ENCODE measurements at places on chromosomes 5 and 9.

DNA sequence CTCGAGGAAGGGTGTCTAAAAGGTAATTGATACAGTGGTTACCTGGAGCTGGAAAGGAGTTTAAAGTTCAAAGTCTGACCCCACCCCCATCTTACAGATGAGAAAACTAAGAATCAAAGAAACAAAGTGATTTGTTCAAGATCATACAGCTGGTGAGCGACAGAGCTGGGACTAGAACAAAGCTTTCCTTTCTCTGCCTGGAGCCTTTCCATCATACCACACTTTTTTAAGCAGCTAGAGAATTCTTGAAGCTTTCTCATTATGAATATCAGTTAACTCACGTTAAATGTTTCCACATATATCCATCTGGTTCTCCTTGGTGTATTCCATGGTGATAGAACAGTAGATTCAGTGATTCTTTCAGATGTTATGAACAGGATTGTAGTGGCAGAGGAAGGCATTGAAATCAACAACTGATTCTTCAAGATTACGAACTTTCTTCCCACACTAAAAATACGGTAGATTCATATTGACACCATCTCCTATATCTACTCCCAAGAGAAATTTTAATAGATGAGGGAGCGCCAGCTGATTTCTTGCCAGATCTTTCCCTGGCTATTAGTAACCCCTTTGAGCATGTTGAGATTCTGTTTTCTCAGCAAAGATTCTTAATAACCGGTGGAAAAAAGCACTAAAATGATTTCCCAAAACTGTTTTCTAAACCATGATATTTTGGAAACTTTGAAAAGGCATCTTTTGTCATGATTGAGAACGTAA, 233.7 kb downstream of the ADAMTSL1 start:
- no peak for DNase-seq

DNA sequence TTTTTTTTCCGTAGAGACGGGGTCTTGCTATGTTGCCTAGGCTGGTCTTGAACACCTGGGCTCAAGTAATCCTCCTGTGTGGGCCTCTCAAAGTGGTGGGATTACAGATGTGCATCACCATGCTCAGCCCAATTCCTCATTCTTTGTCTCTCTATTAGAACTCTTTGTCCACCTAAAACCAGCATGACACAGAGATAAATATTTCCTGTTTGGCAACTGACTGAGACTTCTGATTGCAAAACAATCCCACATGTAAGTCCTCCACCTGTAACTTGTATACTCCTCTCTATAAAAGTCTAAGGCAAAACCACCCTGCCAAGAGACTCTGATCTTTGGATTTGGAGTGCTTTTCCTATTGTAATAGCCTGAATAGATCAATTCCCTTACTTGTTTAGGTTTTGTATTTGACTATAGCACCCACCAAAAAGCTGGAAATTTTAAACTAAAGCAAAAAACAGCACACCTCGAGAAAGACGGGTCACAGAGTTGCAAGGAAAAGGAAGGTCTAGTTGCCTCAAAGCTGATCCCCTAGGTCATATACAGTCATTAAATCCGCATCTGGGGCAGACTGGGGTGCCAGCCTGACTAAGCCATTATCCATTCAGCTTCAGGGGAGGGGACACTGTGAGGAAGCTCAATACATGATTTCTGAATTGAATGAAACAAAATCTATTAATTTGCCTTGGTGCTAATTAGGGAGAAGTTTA, 13.5 kb upstream of the KIF27 start:
- no peak for DNase-seq

DNA sequence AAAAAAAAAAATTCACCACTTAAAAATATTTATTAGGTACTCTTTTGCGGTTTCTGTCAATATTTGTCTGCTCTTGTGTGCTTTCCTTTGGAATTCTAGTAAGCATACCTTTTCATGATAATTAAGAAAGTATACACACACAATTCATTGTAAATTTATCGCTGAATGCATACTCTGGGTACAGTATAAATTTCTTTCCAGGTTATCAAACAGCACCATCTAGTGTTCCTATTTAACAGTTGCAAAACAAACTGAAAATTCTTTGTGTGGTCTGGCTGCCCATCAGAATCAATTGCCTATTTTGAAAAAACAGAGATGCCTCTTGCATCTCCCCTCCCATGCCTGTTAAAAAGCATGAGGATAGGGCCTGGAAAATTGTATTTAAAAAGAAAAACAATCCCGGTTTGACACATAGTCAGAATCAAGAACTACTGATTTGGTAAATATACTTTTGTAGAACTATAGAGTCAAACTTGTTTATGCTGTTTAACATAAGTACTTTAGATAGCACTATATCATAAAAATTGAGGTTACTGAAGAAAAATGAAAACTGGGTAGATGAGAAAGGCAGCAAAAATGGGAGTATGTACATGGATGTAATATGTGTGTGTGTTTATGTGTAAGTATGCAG, 16.2 kb downstream of the PGGT1B start:
- DNase-seq: no peak

DNA sequence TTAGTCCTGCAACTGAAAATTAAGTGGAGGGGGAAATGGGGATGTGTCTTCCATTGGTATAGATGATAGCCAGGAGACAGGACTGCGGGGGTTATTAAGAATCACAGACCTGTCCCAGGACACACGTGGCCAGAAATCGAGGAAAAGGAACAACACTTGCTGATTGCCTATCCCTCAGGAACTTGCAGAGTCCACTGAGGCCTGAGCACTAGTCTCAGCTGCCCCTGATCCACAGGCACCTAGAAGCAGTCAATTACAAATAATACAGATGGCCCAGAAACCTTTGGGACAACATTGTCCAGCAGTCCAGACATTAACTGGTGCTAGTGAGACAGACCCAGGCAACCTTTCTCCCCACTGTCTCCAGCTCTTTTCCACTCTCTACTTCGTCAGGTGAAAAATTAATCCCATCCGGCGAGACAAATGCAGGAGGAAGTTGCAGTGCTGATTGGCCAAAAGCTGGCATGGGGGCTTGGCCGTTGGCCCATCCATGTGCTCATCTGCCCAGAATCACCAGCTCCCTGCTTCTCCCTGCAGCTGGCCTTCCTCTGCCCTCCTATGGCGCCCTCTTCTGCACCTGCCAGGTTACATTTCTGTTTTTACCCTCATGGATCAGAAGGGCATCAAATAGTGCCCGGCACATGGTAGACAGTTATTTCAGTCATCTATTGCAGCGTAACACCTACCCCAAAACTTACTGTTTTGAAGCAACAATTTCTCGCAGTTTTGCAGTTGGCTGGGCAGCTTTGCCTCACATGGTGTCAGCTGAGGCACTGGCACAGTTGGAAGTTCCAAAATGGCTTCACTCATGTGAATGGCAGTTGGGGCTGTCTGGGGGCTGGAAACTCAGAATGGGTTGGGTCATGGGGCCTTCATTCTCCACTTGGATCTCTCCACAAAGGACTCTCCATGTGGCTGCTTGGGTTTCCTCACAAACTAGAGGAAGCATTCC, 3.6 kb upstream of the B4GALT1 start:
- DNase-seq: no peak

- no peak for DNase-seq
Observed at GRCh38 chr5:74054139-74054538, 428.1 kb downstream of the ARHGEF28 start.

GRCh38 chr9:37301042-37301853, 121.2 kb upstream of the GRHPR start:
- DNase-seq: no peak

- DNase-seq: no peak
Observed at GRCh38 chr9:112880650-112881049, 10.0 kb downstream of the SLC46A2 start.

DNA sequence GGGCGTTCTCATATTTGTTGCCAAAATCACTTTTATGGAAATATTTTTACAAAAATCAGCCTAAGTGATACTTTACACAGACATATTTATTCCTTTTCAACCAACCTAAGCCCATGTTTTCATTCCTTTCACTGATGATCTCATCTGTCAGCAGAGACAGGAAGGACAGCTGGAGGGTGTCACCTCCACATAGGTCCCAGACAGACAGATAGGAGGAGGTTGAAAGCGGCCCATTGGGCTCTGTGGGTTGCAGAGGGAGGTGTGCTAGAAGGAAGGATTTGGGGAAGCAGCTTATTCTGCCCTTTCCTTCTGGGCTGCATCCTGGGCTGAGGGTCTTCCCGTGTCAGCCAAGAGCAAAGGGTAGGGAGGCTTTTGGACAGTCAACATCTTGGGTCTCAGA, 26.0 kb upstream of the SEMA4D start:
- DNase-seq: no peak

DNA sequence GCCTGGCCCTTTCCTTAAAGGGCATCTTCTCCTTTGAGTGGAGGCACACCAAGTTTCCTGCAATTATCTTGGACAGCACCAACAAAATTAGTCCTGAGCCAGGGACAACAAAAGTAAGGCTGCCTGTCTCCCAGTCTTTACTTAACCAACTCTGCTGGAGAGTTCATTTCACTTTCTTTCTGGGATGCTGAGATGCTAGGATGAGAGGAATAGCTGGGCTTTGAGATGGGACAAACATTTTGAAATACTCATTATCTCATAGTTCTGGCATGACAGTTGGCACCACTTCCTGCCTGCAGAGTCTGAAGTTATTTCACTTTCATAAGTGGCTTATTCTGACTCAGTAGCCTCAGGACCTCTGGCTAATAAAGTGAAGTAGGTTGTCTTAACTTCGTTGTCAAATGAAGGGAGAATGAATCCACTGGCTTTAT, 157.0 kb downstream of the C9orf152 start:
- DNase-seq: no peak

- no peak for DNase-seq
Observed at GRCh38 chr5:74199436-74200210, 440.9 kb downstream of the ENC1 start.

DNA sequence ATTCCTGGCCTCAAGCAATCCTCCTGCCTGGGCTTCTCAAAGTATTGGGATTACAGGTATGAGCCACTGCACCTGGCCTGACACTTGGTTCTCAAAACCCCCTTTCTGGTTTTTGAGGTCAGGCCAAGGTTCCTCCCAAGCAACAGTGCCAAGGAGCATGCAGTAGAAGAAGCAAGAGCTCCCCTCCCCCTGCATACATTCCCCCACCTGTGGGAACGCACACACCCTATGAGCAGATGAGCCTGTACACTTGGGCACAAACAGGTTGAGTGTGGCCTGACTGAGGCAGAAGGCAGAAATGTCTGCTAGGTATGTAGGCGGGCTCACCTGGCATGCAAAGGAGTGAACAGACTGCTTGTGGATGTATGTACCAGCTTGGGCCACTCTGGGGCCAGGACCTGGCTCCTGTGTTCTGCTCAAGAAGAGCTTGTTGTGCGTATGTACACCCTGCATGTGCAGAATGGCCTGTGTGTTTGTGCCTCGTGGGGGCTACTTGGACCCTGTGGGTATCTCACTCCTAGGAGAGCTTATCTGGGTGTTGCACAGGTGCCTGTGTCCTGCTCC, 1.7 kb downstream of the GPRIN1 start:
- DNase-seq: no peak

DNA sequence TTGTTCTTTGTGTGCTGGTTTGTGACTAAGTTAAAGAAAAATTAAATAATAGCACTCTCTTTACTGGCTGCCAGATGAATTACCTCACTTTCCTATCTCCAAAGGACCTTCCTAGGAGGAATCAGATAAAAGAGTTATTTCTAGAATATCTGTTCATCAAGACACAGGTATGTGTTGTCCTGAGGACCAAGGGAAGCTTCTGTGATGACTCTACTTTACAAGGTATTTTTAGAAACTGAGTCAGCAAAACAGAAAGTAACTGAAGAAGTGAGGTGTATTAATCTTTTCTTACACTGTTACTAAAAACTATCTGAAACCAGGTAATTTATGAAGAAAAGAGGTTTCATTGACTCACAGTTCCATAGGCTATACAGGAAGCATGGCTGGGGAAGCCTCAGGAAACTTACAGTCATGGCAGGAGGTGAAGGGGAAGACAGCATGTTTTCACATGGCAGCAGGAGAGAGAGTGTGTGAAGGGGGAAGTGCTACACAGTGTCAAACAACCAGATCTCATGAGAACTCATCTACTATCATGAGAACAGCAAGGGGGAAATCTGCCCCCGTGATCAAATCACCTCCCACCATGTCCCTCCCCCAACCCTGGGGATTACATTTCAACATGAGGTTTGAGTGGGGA, 189.2 kb upstream of the DMAC1 start:
- no peak for DNase-seq

GRCh38 chr9:35112257-35113020, 3.2 kb downstream of the ATOSB start:
- no peak for DNase-seq
